ENCODE measurements at places on chromosomes 1 and 21.

GRCh38 chr1:41768583-41768982 lies 150.1 kb downstream of the HIVEP3 start:
- peak; percentile 10 for DNase-seq

GRCh38 chr1:92483610-92484471 lies 2.9 kb downstream of the GFI1 start:
- no peak for DNase-seq

DNA sequence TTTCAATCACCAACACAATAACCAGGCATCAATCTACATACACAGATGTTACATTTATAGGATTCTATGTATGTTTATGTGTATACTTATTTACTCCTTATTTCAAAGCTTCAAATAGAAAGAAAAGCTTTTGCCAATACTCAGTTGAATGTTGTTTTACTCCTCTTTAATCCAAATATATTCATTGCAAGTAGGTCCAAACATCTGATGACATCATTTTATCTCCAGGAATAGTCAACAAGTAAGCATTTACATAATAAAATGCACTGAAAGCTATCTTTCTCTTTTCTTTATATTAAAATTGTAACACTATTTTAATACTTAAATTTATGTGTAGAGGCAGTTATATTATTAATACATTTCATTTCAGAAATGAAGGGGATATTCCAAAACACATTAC lies 380.5 kb downstream of the SMYD3 start:
- no peak for DNase-seq

DNA sequence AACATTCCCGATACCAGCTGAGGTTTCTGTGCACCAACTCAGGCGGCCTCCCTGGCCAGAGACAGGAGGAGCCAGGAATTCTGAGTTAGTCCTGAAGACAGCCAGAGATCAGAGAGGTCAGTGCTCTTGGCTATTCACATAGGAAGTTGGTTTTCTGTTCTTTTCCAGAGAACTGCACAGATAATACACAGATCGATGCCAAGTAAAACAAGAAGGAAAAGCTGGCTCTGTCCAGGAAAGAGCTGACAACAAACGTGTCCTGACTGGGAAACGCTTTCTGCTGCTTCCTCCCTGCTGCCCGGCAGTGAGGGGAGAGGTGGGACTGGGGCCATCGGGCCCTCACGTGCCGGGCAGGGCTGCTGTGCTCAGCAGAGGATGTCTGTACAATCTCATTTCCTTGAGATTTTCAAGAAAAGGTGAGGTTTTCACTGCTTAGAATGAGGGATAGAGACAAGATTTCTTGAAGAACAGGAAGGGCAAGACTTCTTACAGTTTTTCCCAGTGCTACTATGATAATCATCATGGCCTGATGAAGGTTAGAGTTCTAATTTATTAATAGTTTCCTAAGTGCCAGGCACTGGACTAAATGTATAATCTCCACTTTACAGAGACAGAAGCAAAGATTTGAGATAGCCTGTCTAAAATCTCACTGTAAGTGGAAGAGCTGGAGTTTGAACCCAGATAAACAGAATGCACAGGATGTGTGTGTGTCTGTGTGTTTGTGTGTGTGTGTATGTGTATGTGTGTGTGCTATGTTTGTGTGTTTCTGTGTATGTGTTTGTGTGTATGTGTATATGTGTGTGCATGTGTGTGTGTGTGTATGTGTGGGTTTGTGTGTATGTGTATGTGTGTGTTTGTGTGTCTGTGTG lies 211.0 kb upstream of the RAB4A start:
- peak; percentile 11 for DNase-seq

DNA sequence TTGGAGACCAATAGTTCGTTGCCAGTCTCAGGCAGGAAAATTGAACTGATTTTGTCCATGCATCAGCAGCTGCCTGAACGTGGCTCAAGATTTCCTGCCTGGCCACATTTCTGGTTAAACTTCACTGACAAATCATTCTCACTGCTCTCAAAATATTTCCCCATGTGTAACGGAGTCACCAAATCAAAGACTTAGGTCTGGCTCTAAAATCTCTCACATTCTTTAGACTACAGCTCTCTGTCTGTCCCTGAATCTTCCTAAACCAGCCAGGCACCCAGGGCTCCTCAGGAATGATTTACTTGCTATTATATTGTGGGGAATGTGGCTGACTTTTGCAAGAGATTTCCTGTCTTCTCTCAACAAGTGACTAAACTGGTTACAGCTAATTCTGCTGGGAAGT lies 49.2 kb upstream of the GJA8 start:
- no peak for DNase-seq

DNA sequence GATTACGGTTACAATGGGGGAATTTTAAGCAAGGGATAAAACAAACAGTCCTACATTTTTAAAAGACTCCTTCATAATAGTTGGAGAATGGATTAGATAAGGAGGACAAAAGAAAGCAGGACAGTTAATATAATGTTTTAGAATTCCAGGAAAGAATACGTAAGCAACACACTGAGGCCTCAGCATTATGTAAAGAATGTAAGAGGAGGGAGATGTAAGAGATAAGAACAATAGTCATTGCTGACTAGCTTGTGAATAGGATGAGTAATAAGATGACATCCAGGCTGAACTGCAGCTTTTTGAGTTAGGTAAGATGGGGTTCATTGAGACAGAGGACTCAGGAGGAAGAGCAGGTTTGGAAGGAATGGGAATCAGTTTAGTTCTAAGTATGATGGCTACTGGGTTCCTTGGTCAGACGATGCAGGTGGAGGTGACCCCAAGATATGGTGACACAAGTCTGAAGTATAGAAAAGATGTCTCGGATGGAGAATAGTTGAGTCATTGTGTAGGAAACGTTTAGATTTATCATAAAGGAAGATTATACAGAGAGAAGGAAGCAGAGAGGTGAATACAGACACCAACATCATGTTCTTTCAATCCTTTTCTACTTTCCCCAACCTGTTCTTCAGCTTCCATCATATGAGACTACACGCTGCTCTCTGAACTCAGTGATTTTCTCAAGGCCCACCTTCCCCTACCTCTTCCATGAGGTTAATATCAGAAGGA lies 372.8 kb downstream of the PTBP2 start:
- DNase-seq = no peak

DNA sequence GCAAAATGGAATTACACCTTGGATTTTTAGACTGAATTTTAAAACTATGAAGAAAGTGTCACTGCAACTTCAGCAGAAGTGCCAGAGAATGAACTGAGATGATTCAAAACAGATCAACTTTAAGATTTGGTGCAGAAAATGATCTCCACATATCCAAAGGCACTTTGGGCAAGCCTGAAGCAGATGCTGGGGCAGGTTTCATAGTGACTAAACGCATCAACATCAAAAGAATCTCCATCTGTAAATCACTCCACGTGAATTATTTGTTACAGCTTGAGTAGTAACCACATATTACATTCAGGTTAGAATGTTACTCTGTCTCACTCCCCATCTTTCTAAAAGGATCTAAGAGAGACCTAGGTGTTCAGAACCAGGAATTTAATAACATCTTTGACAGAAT lies 329.0 kb upstream of the ESRRG start:
- no peak for DNase-seq

DNA sequence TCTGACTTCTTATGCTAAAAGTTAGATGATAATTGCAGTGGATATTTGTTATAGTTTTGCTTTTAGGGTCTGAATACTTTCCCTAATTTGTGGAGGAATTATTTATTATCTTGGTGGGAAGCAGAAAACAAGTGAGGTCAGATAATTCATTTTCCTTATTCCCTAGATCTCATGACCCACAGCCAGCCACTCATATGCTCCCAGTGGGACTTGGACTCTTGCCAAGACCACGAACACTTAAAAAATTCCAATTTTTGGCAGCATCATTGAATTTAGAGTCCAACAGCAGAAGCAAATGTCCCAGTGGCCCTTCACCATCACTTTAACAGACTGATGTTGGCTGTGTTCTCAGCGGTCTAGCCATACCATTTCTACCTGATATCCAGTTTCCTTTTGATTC lies 204.2 kb downstream of the HMCN1 start:
- DNase-seq = no peak

- no peak for DNase-seq
Observed at GRCh38 chr1:79599257-79599656, 592.7 kb upstream of the ADGRL4 start.

DNA sequence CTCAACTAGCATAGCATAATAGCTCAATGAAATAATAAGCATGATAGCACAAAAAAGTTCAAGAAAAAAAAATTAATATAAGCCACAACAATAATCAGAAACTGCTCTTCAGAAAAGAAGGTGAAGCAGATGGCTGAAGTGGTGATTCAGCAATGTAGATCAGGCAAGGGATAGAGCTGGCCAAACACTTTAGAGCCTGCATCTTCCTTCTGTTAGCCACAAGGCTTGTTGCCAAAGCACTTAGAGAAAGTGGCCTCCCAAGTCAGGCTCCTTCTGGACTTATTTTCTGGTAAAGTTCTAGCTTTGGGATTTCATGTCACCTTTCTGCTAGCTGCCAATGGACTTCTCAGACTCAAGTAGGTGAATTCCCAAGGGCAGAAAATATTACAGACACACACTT lies 60.3 kb upstream of the C1orf87 start:
- DNase-seq = no peak

DNA sequence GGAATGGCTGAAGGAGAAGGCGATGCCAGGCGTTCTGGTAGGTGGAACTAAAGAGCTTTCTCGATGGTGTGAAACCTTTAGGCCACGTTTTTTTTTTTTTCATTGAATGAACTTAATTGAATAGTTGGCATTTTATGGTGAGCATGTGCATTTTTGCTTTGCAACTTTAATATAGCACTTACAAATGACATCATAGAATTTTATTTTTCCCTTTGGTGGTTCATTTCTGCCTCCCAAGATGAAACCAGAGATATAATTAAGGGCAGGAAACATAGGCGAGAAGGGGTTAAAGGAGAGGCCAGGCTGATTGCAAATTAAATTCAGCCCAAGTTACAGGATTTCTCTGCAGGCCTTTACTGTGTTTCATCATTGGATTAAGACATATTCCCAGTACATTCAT lies 85.5 kb upstream of the L1TD1 start:
- DNase-seq = no peak

DNA sequence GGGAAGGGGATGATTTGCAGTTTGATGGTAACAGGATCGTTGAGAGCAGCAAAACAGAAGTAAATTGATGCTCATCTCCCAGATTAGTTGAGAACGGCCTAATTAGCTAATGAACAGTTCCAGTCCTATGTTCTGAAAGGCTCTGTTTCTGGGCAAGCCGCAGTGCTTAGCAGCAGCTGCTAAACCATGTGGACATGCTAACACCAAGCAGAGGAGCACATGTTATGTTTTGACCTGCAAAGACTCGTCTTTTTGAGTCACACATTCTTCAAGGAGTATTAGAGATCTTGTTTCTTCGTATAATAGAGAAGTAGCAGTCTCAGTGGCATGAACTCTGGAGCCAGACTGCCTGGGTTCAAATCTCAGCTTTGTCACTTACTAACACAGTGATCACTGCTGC lies 58.1 kb downstream of the CACNA1E start:
- no peak for DNase-seq

- no peak for DNase-seq
Observed at GRCh38 chr1:245459621-245460020, 304.8 kb downstream of the KIF26B start.

DNA sequence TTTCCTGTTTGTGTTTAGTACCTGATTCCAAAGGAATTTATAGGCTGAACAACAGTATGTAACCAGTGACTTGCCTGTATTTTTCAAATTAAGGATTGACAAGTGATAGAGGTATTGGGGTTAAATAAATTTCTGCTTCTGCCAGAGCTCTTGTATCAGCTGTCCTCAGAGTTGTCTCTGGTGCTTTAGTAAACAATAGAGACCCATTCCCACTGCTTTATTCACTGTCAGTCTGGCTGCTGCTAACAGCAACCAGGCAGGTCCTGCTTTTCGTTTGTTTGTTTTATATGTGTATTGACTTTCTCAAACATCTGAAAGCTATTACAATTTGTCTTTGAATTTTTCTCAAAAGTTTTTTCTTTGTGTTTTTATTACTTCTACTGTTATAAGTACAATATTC lies 76.1 kb downstream of the OLFM3 start:
- DNase-seq = no peak

GRCh38 chr21:22791986-22792560 lies 1793.9 kb downstream of the NCAM2 start:
- DNase-seq = peak; percentile 1

GRCh38 chr1:99717005-99717404 lies 49.4 kb downstream of the FRRS1 start:
- DNase-seq = no peak

- no peak for DNase-seq
Observed at GRCh38 chr1:174671826-174672225, 224.1 kb downstream of the GPR52 start.

GRCh38 chr1:36253161-36253862 lies 29.1 kb downstream of the THRAP3 start:
- no peak for DNase-seq

GRCh38 chr1:67484492-67484891 lies 54.3 kb upstream of the SERBP1 start:
- no peak for DNase-seq

- no peak for DNase-seq
Observed at GRCh38 chr1:34900775-34901502, 28.5 kb downstream of the DLGAP3 start.

- no peak for DNase-seq
Observed at GRCh38 chr1:121445679-121446078, 260.9 kb downstream of the SRGAP2C start.

GRCh38 chr21:45818276-45818903 lies 163.2 kb upstream of the COL6A1 start:
- DNase-seq = no peak

- DNase-seq = no peak
Observed at GRCh38 chr21:38268864-38269575, 12.2 kb downstream of the KCNJ15 start.

DNA sequence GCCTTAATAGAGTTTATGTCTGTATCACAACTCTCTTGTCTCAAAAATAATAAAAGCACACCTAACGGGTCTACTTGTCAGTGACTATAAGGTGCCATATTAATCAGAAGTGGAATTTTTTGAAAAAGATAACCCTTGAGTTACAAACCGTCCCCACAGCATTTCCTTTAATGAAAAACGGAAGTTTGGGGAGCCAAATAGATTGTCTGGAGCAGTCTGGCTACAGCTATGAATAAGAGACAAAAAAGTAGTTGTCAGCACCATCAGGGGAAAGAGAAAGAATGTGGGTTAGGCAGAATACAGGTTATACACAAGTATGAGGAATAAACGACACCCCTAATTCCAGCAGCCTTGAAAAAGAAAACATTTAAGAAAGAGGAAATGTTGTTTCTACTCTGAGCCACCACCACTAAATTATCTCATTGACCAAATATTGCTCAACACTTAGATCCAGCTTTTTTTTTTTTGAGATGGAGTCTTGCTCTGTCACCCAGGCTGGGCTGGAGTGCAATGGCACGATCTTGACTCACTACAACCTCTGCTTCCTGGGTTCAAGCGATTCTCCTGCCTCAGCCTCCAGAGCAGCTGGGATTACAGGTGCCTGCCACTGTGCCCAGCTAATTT lies 29.4 kb upstream of the USP24 start:
- no peak for DNase-seq

GRCh38 chr1:78519446-78519845 lies 28.7 kb downstream of the PTGFR start:
- no peak for DNase-seq

GRCh38 chr1:41647221-41648135 lies 163.0 kb upstream of the EDN2 start:
- DNase-seq = no peak

GRCh38 chr21:38766987-38767722 lies 38.6 kb upstream of the ETS2 start:
- DNase-seq = no peak

GRCh38 chr1:157403608-157404007 lies 148.7 kb downstream of the FCRL5 start:
- DNase-seq = no peak
